GOT3 (cell line): ENCODE measurements at places on chromosomes 1 and 21.
A peak's percentile ranks its signal among the peaks of the same experiment; 100 is the strongest.

GRCh38 chr1:45221716-45222115 lies 15.3 kb upstream of the ZSWIM5 start:
- no peak for DNase-seq

GRCh38 chr1:44071461-44071860 lies 40.2 kb upstream of the SLC6A9 start:
- DNase-seq = no peak

- peak; percentile 5 for DNase-seq
Observed at GRCh38 chr1:64223329-64224151, 20.1 kb downstream of the UBE2U start.

GRCh38 chr1:10825592-10825991 lies 29.1 kb upstream of the CASZ1 start:
- DNase-seq = no peak

DNA sequence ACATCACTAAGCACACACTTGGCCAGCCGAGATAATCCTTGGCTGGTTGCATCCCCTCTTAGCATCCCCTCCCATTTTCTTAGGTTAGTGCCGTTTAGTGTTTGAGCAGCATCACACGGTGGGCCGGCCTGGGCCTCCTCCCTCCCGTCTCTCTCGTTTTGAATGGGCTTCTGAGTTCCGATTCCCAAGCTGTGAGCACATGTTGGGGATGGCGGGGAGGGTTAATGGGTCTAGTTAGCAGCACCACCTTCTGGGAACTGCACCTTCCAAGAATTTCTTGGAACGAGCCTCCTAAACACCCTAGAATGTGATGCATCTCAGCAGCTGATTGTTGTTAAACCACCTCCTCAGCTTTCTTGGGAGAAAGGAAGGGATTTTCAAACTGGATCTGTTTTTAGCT lies 73.3 kb downstream of the CNIH3 start:
- DNase-seq = no peak

DNA sequence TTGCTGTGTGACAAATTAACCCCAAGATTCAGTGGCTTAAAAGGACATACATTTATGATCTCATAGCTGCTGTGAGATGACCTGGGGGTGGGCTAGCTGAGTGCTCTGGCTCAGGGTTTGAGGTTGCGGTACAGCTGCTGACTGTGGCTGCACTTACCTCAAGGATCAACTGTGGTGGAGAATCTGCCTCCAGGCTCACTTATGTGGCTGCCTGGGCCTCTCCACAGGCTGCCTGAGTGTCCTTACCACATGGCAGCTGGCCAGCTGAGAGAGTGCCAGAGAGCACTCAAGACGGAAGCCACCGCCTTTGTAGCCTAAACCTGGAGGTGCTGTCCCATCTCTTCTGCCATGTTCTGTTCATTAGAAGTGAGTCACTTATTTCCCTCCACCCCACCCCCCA lies 5.7 kb downstream of the LRRC71 start:
- DNase-seq = no peak

- DNase-seq = no peak
Observed at GRCh38 chr1:210685295-210685650, 356.6 kb downstream of the HHAT start.

GRCh38 chr21:31198575-31198974 lies 145.5 kb downstream of the TIAM1 start:
- DNase-seq = no peak

GRCh38 chr21:24197923-24198322 lies 1409.4 kb downstream of the MRPL39 start:
- no peak for DNase-seq

DNA sequence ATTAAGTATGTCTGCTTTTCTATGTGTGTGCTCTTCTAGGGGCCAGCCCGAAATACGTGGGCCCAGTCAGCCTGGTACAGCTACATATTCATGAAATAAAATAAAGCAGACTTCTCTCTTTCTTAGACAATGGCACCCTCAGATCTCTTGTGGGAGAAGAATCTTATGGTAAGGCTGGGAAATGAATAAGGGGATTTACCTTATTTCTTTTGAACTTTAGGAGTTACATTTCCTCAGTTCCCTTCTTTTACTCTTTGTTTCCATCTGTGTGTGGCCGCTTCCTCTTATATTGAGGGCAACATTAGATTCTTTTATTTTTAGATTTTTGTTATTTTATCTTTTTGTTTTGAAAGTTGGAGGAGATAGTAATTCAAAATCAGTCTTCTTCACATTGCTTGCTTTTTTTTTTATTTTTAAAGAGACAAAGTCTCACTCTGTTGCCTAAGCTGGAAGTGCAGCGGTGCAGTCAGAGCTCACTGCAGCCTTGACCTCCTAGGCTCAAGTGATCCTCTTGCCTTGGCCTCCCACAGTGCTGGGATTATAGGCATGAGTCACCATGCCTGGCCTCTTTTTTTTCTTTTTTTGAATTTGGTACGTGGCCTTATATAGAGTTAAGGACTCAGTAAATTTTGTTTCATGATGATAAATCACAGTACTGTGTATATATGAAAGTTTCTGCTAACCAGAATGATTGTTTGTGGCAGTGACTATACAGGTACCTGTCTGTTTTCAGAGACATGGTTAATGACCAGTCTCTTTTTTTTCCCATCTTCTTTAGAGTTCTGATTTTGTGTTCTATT lies 9.1 kb downstream of the LAMC1 start:
- DNase-seq = no peak
